ENCODE measurements at places on chromosomes 6 and 20.

GRCh38 chr20:36924167-36925045 lies 27.1 kb downstream of the SAMHD1 start:
- no peak for DNase-seq

- no peak for DNase-seq
These were observed 78.1 kb upstream of the CD93 start for GRCh38 chr20:23164176-23164601.

GRCh38 chr6:153411070-153411648 lies 280.1 kb upstream of the RGS17 start:
- no peak for DNase-seq

- DNase-seq, result no peak
These were observed 137.5 kb upstream of the AGPAT4 start for GRCh38 chr6:161411265-161411944.

DNA sequence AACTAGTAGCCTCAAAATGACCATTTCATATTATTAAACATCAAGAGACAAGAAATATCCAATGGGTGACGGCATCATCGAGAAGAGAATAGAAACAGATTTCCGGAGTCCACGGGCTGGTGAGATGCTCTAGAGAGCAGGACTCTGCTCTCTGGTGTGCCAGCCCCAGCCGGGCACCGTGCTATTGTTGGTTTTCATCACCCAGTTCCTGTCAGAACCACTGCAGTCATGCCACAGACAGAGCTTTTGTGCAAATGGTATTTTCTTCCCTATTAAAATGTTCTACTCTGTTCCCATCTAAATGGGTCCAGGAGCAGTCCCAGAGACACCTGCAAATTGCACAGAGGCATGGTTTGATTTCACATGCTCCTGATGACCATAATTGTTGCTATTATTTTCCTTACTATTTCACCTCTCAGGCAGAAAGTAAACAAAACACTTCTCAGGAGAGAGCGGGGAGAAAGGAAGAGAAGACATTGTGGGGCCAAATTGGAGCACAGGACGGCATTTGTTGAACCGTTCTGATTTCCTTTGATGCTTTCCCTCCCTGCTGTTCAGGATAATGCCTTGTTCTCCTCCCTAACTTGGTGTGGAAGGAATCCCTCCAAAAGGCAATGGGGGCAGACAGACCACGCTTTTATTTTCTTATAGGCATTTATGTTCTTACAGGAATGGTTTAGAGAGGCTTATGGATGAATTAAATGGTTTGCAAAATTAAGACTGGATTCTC lies 11.4 kb upstream of the RAMACL start:
- DNase-seq, result no peak

- DNase-seq, result no peak
These were observed 60.5 kb downstream of the EYS start for GRCh38 chr6:65646544-65646943.

DNA sequence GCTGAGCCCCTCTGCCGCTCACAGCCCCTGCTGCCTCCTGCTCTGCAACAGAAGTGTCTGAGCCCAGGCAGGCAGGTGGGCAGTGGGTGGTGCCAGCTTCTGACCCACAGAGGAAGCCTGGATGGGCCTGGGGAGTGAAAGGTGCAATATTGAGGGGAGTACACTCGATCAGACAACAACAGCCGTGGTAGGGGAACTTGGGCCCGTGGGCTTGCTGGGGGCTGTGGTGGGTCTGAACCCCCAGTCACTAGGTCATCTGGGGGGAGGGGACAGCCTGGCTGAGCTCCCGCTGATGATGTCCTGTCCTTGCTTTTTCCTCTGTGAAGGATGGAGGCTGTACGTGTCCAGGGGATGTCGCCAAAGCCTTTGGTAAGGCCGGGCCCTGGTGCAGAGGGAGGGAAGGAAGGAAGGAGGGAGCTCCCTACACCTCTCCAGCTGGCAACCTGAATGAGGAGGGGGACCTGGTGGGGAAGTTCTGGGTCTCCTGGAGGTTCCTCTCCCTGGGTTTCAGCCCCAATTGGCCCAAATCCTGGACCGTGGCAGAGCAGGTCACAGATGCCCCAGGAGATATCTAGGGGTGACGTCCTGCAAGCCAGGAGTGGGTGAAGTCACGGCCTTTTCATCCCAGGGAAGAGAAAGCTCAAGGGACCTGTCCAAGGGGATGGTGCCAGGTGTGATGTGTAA lies 47.2 kb downstream of the GMPR start:
- no peak for DNase-seq

GRCh38 chr20:15842872-15843271 lies 730.4 kb downstream of the KIF16B start:
- no peak for DNase-seq

DNA sequence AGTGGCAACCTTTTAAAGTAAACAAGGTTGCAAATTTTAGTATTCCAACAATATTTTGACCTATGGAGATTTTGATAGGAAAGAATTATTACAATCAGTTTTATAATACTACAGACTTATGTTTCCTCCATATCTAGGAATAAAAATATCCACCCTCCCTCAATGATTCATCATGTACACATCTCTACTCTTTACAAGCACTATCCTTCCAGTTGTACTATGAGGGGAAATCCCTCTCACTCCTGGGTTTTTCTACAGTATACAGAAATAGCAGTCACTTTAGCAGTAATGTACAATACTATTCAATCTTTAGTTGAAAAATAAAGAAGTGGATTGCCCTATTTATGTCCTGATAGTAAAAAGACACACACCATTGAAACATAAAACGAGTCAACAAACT lies 46.3 kb upstream of the SCML4 start:
- no peak for DNase-seq

DNA sequence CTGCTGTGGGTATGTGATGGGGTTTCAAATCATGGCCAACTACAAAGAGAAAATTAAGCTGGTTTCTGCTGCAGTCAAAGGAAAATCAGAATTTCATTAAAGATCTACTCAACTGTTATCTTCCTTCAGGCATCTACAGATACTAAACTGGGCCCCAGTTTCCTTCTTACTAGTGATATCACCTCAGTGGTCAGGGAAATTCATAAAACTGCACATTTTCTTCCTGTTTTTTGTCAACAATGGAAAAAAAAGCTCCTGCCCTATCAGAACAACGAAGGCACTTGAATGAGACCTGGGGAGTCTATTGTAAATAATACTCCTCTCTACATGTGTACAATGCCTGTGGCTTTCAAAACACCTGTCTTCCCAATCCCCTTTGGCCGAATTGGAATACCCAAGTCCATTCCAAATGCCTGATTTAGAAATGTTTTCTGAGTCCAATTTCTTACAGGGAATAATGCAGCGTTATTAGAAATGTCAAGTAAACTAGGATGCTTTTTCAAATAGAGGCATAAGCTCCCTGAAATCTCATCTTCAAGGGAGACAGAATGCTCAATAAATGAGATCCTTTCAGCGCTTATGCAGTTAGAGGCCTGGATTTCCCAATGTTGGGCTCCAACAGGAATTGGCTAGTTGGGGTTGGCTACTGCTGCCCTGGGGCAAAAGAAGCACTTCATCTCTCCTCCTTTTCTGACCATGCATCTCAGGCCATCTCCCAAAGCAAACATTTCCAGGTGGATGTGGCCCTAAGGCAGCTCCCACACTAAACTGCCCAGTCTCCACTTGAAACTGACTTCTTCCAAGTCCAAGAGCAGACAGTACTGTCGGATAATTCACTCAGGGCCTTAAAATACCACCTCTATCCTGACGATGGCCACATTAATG lies 143.3 kb downstream of the NFATC2 start:
- DNase-seq, result no peak

DNA sequence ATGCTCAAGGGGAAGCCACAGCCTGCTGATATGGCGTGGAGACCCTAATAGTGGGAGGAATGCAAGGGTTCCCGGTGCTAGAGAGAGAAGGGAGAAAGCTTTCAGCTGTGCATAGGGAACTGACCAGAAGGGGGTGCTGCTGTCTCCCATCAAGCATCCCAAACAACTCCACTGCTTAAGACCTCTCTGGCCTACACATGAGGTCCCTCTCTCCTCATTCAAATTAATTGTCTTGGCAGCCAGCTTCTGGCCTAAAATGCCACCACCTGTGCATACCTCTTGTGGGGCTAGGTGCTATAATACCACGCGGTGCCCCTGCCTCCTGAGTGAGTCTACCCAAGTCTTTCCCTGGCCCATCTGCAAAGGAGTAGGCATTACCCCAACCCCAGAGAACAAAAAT lies 14.5 kb downstream of the ADISSP start:
- DNase-seq, result no peak

DNA sequence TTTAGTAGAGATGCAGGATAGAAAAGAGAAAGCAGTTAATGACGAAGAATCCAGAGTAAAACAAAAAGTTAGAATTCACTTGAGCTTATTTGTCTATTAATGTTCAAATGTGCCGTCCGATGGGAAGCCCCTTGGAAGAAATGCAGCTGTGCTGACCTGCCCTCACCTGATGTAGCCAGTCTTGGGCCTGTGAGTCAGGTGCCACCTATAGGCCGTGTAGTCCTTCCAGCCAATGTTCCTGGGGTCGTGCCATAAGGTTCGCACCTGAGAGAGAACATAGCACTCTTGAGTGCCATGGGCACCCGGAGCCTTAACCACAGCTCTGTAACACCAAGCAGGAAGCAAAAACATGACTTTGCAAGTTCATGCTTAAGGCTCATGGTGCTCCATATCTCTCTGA lies 32.4 kb downstream of the THBS2 start:
- DNase-seq, result no peak

DNA sequence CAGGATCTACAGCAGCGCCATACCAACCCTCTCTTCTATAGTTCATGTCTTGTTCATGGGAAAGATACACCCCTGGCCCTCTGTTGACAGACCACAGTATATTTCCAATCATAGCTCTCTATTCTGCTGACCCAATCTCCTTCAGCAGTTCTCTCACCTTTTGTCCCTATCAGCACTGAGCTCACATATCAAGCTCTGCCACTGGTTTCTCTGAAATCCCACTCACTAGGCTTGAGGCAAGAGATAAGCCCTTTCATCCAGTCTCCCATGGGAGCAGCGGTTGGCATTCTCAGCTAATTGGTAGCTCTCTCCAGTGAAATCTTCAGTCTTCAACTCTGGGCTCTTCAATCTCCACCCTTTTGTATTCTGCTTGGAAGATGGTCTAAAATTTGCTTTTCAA lies 313.4 kb downstream of the GJA1 start:
- DNase-seq, result no peak

GRCh38 chr20:50540620-50541605 lies 30.7 kb downstream of the PTPN1 start:
- no peak for DNase-seq

GRCh38 chr6:19303383-19303782 lies 533.8 kb upstream of the ID4 start:
- no peak for DNase-seq

DNA sequence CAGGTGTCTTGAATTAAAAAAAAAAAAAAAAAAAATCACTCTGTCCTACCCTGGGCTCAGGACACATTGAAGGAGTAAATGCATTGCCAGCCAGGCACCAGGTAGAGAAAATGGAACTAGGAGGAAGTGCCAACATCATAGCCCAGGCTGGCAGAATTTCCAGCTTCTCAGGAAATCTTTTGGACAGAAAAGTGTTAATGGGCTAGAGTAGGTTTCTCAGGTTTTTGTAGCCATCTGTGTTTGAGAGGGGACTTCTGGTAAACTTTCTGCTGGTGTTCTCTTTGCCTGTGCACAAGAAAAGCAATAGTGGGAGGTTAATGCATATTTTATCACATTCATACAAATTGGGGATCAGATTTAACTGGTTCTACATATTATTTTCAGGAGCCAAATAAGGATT lies 678.3 kb upstream of the NRSN1 start:
- no peak for DNase-seq

DNA sequence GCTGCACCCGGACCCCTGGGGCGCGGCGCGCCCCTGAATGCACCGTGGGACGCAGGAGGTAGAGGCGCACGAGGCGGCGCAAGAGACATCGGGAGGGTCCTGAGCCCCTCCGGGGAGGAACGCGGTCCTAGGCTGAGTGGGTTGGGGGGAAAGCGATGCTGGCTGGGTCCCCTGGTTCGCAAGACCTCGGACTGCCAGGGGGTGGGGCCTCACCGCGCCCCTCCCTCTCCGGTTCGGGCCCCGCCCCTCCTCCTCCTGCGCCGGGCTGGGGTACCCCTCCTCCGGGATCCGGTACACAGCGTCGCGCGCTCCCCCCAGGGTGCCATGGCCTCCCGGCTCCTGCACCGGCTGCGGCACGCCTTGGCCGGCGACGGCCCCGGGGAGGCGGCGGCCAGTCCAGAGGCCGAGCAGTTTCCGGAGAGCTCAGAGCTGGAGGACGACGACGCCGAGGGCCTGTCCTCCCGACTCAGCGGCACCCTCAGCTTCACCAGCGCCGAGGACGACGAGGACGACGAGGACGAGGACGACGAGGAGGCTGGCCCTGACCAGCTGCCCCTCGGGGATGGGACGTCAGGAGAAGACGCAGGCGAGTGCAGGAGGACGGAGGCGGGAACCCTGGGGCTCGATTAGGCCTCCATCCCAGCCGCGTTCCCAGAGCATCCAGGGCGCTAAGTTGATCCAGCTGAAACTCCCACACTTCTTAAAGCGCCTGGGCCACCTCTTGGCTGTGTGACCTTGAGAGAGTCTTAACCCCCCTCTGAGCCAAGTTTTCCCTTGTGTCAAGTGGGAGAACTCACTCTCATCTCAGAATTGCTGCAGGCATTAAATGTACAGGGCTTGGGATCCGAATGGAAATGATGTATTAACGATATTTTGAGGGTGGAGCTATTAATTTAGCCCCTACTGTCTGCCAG lies 541 bp downstream of the SNX21 start:
- DNase-seq, result no peak

DNA sequence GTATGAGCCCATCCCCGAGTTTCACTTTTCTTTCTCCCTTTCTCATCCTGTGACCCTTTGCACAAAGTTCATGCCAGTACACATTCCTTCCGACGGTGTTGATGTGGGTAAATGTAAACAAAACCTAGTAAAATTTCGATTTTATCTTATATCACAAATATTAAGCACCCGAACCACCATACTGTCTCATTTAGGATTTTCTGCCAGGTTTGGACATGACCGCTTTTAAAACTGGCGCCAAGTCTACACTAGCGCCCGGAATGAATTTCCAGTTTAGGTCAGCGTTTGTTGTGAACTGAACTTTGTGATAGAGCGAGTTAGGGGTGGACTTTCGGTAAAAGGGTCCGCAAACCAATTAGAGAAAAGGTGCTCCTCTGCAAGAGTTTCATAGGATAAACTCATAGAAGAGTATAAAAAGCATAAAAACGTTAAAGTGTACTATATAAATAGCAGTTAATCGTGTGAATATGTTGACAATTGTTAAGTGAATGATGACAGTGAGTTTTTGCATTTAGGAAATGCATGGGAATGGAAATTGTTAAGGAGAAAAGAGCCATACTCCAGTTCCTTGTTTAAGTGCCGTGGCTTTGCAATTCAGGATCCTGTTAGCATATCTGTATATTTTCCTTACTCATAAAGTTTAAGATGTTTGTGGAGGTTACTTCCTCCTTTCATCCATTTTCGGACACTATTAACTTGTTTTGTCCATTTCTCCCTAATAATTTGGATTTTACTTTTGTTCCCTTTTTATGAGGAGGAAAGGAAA lies 937 bp downstream of the AKAP7 start:
- DNase-seq, result no peak

DNA sequence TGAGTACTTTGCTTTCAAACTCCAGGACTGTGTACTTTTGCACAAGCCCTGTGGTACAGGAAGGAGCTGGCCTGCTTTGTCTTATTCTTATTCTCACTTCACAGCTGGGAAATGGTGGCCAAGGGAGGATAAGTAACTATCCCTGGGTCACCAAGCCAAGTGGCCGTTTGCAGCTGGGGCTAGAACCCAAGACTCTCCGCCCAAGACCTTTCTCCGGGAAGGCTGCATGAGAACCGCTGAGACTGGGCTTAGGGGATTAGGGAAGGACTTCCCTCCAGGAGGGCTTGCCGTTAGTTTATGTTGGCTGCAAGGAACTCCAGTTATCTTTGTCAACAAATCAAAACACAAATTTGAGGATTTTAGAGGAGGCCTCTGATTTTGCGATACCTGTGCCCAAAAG lies 343.2 kb upstream of the RNF24 start:
- no peak for DNase-seq

All from stimulated activated CD8-positive, alpha-beta memory T cell treated with anti-CD3 and anti-CD28 coated beads, Interleukin-15, amount 100 ng/mL, for 4 hours (primary cell).